ENCODE measurements at places on chromosomes 16 and 17.
A peak's percentile ranks its signal among the peaks of the same experiment; 100 is the strongest.

- DNase-seq: no peak
Measured at GRCh38 chr16:52501746-52502145, 45.2 kb downstream of the TOX3 start.

DNA sequence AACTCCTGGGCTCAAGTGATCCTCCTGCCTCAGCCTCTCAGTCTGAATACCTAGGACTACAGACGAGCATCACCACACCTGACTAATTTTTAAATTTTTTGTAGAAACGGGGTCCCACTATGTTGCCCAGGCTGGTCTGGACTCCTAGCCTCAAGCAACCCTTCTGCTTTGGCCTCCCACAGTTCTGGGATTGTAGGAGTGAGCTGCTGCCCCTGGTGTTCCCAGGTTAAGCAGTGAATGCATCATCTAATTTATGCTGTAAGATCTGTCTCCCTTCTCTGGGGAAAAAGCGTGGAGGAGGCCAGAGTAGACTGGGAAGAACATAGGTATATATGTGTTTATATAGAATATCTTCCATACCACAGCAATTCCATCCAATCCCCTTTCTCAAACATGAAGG lies 6.6 kb upstream of the N4BP1 start:
- DNase-seq: no peak

- peak; percentile 37 for DNase-seq
Measured at GRCh38 chr17:37220607-37220953, 155.2 kb upstream of the C17orf78 start.

DNA sequence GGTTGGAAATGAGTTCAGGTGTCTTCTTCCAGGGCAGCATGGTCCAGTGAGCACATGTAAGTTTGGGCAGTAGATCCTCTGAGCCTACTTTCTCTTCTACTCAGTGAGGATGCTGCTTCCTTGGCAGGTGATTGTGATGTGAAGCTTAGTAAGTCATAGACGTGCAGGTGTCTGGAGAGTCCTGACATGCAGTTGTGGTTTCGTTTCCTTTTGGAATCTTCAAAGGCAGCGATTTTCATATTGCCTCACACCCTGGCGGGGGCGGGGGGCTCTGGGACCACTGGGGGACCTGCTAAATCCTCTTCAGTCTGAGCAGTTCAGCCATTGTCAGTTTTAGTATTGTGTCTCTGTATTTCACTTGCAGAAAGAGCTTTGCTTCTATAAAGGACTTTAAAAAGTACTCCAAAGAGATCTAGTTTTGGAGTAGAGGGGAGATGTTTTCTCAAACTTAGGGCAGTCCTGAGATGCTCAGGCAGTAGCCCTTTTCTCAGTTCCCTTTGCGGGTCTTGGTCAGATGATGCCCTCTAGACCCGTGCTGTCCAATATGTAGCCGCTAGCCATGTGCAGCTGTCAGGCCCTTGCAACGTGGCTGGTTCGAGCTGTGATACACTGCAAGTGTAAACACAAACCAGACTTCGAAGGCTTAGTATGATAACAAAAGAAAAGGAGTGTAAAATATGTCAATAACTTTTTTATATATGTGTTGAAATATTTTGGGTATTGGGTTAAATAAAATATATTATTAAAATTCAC lies 4.0 kb upstream of the CDK5R1 start:
- DNase-seq: no peak

- DNase-seq: no peak
Measured at GRCh38 chr16:27839419-27839818, 224.1 kb downstream of the GSG1L start.

GRCh38 chr17:45314741-45315647 lies 1.8 kb downstream of the MAP3K14 start:
- peak; percentile 73 for DNase-seq

GRCh38 chr16:8686031-8686621 lies 11.7 kb downstream of the ABAT start:
- DNase-seq: no peak

GRCh38 chr17:41844971-41845370 lies 7.3 kb downstream of the KLHL10 start:
- no peak for DNase-seq

- peak; percentile 63 for DNase-seq
Measured at GRCh38 chr16:27867122-27868110, 196.1 kb downstream of the GSG1L start.

GRCh38 chr17:3724378-3725077 lies 825 bp downstream of the HASPIN start:
- no peak for DNase-seq

DNA sequence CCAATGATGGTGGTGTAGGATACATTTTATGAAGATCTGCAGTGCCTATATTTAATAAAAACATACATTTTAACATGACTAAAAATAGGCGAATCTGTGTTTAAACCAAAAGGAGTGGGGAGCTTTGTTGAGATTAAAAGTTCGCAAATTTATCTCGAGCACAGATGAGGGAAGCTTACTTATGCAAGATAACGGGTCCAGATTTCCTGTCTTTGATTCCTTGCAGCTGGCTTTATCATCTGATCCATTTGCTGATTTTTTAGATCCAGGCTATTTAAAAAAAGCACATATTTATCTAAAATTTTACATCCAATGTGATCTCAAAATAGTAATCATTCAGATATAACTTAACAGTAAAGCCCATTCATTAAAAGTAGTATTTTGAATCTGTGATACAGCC lies 57.0 kb upstream of the INTS2 start:
- DNase-seq: peak; percentile 37

- peak; percentile 6 for DNase-seq
Measured at GRCh38 chr17:65173976-65174683, 37.0 kb downstream of the RGS9 start.

DNA sequence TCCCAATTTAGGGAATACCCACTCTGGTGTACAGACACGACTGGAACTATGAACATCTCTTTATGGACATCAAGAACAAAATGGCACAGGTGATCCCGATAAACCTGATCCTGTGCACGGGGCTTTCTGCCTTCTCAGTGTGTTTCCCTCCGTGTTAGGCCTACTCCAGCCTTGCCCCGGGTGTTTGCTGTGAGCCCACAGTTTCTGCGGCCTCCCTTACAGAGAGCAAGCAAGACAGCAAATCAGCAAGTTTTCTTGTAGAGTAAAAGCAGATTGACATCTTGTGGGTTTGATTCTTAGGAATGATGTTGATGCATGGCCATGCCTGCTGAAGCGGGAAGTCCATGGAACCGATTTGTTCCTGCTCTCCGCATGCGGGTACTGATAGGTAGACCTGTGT lies 26.4 kb upstream of the ENDOV start:
- DNase-seq: no peak

DNA sequence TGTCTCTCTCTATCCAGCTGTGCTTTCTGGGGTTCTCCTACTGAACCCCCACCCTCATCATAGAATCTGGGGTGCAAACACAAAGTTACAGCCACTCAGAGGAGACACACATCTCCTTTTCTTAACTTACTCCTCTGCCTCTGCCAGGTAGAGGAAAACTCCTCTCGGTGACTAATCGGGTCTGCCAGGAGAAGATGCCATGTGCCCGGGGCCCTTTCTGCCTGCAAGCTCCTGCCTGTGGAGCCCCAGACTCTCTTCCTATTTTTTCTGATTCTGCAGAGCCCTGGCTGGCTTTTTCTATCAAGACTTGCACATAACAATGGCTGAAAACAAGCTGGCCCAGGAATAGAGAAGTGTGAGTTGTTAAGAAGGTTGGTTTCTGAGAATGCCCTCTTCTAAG lies 10.4 kb downstream of the SLC6A4 start:
- no peak for DNase-seq

GRCh38 chr17:72077326-72077960 lies 43.4 kb upstream of the SOX9 start:
- no peak for DNase-seq

- no peak for DNase-seq
Measured at GRCh38 chr16:35201151-35201550, 1741.7 kb downstream of the TP53TG3F start.

DNA sequence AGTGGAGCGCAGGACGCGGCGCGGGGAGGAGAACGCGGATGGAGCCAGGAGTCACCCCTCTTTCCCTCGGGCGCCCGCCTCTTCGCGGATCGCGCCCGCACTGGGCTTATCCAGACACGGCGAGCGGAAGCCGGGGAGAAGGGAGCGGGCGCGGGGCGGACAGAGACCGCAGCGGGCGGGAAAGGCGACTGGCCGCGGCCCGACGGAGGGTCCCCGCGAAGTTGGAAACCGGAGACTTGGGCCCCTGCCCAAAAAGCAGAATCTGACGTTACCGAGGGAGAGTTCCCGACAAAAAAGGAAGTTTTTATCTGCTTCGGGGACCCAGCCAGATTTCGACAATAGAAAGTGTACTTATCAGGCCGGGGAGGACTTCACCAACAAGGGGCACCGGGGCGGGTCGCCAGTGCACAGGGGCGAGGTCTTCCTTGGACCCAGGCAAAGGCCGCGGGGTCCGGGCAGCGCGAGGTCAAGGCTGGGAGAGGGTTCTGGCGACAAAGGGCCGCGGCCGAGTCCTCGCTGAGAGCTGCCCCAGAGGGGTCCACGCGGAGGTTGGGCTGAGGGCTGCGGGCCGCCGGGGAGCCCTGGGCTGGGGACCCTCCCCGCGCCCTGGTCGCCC lies 519 bp downstream of the ST6GALNAC2 start:
- peak; percentile 41 for DNase-seq

DNA sequence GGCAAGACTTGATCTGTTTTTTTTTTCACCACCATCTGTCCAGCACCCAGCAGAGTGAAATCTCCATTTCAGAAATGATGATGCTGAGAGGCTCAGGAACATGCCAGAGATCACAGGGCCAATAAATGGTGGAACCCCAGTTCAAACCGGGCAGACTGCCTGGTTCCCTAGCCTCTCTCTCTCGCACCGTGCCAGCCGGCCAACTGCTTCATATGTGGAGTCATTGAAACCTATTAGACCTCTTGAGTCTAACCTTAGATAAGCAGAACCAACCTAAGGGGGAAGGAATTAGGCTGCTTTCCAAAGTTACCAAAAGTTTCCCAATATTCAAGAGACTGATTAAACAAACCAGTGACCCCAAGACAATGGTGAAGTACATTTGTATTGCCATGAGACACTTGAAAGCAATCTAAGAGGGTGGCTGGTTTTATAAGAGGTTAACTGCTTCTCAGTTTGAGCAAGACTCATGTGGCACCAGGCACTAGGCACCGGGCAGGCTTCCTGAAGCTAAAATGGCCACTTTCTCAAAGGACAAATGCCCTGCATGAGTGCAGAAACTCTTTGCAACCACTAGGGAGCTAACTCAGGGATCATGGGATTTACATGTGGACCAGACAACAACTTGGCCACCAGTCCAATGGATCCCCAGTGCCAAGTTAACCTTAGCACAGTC lies 18.4 kb downstream of the TOX3 start:
- no peak for DNase-seq

DNA sequence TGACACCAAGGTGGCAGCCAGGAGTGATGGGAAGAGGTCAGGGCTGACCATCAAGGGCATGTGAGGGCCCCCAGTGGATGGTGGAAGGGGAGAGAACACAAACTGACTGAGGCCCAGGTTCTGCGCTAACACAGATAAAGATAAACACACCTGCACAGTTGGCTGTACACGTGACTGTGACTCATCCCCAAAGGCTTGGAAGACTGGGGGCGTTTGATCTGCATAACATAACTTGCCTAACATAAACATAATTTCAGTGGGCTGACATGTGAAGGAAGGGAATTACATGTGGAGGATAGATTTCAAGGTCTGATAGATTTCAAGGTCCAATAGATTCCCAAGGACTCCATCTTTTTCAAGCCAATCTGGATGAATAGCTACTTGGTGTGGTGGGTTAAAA lies 100.9 kb upstream of the TNRC6C start:
- no peak for DNase-seq

DNA sequence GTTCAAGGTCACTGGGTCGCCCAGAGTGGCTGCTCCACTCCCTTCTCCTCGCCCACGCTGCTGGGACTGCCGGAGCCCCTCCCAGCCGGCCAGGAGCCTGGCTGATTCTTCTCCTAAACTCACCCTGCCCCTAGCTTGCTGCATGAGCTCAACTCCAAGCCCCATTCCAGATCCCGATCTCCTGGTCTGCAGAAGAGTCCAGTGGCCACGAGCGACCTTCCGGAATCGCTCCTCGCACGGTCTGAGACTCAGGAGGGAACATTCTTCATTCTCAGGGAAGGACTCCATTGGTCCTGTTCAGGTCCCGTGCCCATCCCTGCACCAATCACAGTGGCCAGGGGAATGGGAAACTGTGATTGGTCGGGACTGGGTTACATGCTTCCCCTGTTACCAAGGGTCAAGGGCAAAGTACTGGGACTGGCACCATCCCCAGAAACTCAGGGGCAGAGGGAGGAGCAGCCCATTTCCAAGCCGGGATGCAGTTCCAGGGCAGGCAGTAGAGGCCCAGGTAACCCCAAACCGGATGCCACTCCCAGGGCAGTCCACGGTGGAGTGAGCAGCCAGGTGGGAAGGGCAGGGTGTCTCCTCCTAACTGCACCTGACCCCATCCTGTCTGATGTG lies 24.5 kb upstream of the CIBAR2 start:
- no peak for DNase-seq

DNA sequence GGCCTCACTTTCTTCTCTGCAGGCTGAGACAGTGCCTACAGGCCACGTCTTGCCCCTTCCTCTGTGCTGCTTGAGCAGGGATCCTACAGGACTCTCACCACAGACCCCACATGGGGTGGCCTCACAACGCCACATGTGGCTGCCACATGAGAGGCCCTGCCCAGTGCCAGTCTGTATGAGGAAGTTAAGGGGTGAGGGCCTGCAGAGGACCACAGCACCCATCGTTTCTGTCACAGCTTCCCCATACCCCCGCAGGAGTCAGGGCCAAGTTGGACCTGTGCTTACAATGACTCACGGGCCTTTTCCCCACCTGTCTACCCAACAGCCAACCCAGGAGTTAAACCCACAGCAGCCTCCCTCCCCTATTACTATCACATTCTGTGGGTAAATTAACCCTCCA lies 2.9 kb upstream of the GSDMB start:
- DNase-seq: no peak

- no peak for DNase-seq
Measured at GRCh38 chr17:33974276-33974675, 280.8 kb upstream of the CCL2 start.

- no peak for DNase-seq
Measured at GRCh38 chr17:50517011-50517410, 8.8 kb downstream of the MYCBPAP start.

DNA sequence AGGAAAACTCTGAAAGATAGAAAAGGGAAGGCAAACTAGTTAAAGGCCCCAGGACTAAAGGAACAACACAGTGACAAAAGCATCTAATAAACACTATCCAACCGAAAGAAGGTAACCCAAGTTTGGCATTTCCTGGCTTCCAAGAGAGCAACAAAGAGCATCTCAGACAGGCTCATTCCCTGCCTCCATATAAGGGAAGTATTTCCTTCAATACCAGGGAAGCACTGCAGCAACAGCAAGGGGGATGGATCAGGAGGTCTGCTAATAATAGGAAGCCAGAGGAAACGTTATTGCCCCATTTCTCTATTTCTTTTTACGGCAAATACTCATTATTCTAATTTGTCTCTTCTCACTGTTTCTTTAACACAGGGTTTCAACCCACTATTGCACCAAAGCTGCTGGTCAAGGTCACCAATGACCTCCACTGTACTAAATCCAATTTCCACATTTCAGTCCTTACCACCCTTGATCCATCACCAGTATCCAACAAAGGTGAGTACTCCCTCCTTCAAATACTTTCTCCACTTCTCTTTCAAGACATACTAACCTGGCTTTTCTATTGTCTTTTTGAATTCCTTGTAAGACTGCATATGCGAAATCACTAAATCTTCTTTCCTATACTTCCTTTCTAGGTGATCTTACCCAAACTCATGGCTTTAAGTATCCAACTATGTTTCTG lies 86.1 kb downstream of the KANSL1 start:
- DNase-seq: no peak

- DNase-seq: no peak
Measured at GRCh38 chr17:81580481-81580880, 28.3 kb upstream of the FAAP100 start.

- no peak for DNase-seq
Measured at GRCh38 chr17:76983075-76983775, 115.0 kb downstream of the MGAT5B start.

GRCh38 chr16:68782198-68783174 lies 45.4 kb downstream of the CDH1 start:
- DNase-seq: peak; percentile 91

Measured in common myeloid progenitor, CD34-positive (primary cell).